Body of pancreas (tissue), 4 donors: ENCODE measurements at places on chromosomes 12 and 14. TPM values are rescaled to one million over a fixed set of nuclear protein-coding genes. Genes with fewer than 3 reads are reported as not detected.

Gene DMAC2L
- 2.6 TPM for total RNA-seq

Gene LIN7A
- 0.66 TPM for total RNA-seq

DNA sequence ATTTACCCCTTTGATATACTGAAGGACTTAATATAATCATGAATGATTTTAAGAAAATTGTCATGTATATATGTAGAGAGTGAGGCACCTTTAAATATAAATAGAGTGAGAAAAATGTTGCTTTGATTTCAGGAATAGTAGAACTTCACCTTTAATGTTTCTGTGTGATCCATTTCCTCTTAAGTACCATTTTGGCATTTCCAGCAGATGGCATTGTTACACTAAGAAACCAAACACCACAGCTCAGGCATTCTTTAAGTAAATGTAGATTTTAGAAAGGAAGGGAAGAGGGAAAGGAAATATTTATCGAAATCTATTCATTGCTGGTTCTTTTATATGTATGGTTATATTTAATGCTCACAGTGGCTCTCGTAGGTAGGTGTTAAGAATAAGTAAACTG, 556.7 kb upstream of the FBXO33 start:
- no peak for DNase-seq

GRCh38 chr14:42001431-42001830, 394.8 kb downstream of the LRFN5 start:
- DNase-seq: no peak

DNA sequence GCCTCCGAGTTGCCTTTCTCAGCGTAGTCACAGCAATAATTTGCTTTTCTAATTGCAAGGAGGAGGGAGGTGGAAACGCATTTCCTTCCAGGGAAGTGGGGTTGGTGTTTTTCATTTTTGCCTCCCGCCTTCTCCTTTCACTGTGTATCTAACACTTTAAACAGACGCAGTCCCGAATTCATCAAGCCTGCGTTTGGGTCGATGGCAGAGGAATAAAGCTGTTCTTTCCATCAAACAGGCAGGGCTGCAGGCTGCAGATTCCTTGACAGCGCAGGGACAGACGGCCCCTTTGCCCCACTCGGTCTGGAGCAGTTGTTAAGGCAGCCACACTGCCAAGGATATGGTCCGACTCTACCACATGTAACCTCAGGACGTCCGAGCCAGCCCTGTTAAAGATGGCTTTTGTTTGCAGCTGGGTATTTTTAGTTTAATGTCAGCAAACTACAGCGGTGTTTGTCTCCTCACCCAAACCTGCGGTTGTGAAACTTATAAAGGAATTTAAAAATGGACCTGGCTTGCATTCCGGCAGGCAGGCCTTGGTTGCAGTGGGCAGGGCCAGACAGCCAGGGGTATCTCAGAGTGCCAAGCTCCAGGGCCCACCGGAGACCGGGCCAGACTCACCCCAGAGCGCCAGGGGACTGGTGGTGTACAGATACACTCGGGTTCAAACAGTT, 2.1 kb downstream of the CHST11 start:
- DNase-seq: no peak
